ENCODE measurements at places on chromosomes 2 and 18.

- DNase-seq, result no peak
Measured at GRCh38 chr2:16039055-16039454, 98.7 kb downstream of the MYCN start.

GRCh38 chr2:240234503-240234951, 94.1 kb upstream of the OTOS start:
- DNase-seq, result no peak

DNA sequence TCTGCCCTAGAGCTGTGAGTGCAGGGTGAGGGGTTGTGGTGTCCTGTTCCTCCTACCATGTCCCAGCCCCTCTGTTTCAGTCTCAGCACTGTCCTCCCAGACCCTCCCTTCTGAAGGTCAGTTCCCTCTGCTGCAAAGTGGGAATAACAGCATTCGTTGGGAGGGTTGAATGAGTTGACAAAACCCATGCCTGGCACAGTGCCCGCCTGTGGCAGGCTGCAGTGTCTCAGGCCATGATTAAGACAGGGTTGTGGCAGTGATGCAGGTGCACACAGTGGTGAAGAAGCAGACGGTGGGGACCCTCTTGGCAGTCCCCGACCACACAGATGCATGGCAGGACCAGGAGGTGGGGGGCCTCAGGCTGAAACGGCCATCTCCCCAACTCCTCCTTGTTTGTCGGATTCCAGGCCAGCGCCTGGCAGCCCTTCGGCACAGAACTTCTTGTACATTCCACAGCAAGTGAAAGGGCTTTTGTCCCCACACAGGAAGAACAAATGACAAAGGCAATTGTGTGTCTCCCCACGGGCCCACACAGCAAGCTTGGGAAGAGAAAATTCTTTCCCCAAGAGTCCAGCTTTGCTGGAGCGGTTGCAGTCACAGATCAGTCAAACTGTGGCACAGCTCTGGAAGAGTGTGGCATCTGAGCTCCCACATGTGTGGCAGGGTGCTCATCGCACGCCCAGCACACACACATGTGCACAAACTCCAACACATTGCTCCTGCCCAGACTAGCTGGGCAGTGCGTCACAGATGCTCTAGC, 92.0 kb upstream of the MSH2 start:
- DNase-seq, result no peak

DNA sequence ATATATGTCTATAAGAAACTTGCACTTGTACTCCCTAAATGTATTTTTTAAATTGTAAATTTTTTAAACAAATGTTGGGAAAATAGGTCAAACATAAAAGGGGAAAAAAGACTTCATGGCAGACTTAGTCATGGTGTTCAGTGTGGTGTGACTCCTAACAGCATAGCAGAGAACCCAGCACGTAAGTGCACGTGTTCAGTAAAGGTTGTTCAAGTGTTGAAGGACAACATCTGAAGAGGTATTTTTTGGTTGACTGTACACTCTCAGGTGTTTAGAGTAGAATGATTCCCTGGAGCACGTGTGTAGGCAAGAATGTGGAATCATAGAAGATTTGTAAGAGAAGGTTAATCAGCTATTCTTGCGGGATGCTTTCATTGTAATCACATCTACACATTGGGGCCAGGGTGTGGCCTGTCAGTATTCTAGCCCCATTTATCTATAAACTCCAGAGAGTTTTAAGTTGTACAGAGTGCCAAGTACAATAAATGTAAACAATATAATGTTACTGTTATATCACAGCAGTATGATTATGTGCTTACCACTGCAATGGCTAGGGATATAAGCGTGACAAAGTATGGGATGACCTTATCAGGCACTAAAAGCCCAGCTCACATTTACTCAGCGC, 106.8 kb downstream of the CRIM1 start:
- no peak for DNase-seq

DNA sequence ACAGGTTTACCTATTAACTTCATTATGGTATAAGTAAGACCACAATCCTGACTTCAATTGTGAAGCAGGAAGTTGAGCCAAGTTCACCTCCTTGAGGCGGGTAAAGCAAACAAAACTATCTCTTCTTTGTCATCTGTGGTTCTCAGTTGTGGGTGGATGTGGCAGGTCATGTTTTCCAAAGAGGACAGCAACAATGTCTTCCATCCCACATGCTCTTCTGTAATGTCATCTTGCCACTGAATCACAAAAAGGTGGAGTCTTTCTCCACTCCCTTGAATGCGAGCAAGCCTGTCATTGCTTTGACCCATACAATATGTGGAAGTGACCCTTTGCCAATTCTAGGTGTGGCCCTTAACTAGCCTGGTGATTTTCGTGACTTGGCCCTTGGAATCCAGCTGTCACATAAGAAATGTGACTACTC, 98.7 kb downstream of the GRB14 start:
- no peak for DNase-seq

- no peak for DNase-seq
Measured at GRCh38 chr18:28510210-28510609, 333.3 kb upstream of the CDH2 start.

DNA sequence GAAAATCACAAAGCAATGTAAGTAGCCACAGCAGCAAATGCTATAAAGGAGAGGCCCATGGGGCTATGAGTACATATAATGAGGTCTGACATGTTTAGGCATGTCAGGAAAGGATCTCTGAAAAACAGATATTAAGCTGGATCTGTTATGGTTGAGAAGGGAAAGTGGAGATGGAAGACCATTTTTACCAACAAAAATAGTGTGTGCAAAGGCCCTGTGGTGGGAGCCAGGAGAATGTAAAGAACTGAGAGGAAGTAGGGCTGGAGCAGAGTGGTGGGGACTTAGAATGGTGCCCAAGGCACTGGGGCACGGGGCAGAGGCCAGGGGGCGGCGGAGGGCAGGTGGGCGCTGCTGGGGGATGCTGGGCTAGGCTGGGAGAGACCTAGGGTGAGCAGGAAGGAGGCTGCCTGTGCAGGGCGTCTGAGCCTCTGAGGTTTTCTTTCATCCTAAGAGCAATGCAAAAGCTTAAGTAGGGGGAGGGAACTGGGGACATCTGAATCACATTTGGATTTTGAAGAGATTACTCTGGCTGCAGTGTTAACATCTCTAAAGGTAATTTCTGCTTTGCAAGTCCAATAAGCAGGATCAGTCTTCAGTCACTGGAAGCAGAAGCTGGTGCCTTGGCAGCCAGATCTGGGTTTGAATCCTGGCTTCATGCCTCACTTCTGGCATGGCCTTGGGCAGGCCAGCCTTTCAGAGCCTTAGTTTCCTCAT, 4.9 kb upstream of the AGFG1 start:
- no peak for DNase-seq

DNA sequence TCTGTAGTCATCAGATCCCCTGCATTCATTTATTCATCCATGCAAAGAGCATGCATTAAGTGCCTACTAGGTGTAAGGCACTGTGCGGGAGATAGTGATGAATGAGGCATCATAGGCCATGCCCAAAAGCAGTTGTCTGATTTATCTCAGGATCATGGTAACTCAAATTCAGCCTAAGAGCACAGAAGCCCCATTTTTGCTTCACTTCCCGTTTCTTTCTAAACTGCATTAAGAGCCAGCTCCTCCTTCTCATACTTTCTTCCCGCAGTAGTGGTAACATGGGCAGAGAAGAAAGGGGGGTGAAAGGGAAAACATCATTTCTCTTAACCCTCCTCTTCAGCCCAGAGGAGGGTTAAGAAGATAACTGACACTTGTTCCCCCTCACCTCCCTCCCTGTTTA, 2.9 kb downstream of the GPR45 start:
- DNase-seq, result no peak

GRCh38 chr2:200587007-200587616, 1.3 kb downstream of the AOX1 start:
- DNase-seq, result no peak

DNA sequence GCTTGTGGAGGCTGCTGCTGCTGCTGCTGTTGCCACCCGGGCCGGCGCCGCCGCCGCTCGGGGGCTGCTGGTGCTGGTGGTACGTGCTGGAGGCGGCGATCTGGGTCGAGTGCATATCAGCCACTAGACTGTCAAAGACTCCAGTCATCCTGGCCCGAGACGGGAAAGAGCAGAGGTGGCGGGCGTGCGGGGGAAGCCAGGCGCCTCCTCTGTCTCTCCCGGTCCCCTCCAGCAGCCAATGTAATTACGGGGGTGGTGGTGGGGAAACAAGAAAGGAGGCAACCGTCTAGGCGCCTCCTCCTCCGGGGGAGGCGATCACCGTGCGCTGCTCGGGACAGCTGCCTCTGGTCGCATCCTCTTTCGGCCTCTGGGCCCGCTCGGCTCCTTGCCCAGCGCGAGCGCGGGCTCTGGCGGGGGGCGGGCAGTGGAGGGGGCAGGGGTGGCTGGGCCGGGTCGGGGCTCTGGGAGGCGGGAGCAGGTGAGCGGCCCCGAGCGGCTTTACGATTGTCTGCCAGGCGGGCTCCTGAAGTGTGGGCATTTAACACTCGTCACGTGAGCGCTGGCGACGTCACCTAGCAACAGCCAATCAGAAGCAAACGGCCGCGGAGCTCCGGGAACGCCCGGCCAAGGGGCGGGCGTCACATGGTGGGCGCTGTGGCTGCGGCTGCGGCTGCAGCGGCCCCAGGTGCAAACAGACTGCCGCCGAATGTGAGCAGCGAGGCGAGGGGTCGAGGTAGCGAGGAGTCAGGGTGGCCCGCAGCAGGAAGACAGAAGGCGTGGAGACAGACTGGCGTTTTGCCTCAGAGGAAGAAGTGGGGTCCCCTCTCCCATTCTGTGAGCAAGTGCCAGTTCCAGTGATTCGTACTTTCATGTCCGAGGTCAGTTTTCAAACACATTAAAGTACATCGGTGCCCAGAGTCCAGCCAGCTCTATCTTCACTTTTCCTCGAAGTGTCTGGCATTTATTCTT, at the start of gene DLX2:
DLX2 (minus strand) TSS at position 510 of the 969 bp plus-strand sequence; CDS start at position 148, 362 bp downstream.
- peak; percentile 45 for DNase-seq

DNA sequence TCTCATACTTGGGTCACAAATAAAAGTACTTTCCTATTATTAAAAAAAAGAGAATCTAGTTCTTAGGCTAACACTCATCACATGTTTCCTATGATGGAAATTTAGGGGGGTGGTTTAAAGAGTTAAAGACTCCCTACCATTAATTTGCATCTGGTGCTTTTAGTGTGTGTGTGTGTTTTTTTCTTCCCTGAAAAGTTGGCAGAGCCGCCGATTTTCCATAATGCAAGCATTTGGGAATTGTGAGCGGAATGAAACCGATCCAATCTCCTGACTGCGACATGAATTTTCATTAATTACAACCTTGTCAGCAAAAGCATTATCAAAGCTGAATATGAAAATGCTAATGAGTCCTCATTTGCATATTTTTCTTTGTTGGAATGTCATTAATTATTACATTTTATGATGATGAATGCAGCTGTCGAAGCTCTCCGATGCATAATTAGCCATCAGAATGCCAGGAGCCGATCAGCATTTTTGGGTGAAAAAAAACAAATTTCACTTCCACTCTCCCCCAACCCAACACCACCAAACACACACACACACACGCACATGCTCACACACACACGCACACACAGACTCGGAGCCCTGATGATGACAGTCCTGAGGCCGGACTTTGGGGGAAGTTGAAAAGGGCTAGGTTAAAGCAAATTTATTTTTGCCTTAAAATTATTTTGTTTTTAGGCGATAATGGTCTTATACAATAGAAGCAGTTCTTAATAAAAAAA, 165.4 kb downstream of the TCF4 start:
- no peak for DNase-seq

DNA sequence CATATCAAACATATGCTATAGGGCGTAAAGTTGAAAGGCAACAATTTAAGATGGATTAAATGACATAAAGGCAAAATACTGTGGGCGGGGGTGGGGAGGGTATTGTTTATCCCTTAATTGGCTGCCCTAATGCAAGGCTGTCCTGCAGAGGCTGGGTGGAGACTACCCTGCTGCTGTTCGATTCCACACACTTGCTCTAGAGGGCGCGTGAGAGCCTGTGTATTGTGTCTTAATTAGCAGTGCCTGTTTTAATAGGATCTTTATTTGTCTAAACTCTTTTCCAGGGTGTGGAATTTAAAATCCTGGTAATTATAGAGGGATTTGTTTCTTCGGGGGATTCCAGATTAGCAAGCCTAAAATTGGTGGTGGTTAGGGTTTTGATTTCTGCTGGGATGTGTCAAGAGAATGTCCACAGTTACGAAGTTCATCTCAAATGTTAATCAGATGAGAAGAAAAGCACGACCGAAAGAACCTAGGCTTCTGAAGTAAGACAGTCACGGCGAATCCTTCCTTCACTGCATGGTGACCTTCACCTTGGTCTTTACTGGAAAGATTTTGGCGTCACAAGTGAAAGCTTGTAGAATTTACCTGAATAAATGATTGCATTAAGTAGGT, 103.5 kb upstream of the MAP3K20 start:
- DNase-seq, result no peak

GRCh38 chr2:11870064-11870463, 123.6 kb downstream of the LPIN1 start:
- DNase-seq, result no peak

GRCh38 chr2:126725580-126725979, 69.6 kb downstream of the GYPC start:
- no peak for DNase-seq

DNA sequence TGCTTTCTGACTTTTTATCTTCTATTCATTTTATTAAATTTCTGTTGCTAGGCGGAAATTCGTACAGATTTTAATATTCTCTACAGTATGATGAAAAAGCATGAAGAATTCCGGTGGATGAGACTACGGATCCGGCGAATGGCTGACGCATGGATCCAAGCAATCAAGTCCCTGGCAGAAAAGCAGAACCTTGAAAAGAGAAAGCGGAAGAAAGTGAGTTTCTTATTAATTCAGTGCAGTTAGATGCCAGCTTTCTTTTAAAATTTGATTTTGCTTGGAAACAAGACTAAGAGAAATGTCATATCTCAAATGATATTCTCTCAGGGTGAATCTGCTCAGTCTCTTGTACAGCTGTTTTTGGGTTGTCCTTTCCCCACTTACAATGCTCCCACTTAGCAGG, 84.3 kb downstream of the MGAT5 start:
- no peak for DNase-seq

DNA sequence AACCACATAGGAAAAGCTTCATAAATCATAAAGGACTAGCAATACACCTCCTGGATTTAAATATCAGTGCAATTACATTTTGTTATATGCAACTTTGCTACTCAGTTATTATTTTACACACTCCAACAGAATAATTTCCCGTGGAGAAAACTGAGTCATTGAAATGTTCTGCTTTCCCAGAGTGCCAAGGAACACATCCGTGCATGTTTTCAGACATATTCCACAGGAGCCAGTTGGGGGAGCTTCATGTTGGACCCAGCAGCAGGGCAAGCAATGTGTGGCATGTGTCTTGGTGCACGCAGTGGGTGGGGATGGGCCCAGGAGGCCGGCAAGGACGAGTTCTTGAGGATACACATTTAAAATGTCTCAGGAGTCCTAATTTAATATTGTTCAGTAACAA, 14.4 kb upstream of the SMIM21 start:
- DNase-seq, result no peak

- no peak for DNase-seq
Measured at GRCh38 chr2:102304711-102305611, 6.4 kb upstream of the IL1RL1 start.

GRCh38 chr2:77296791-77297190, 225.4 kb downstream of the LRRTM4 start:
- DNase-seq, result no peak

GRCh38 chr2:200702646-200703118, 109.0 kb upstream of the BZW1 start:
- peak; percentile 37 for DNase-seq

Data from T-helper 22 cell (primary cell).